ENCODE measurements at places on chromosomes 7 and 10. TPM values are rescaled to one million over a fixed set of nuclear protein-coding genes. Genes with fewer than 3 reads are reported as not detected.

DNA sequence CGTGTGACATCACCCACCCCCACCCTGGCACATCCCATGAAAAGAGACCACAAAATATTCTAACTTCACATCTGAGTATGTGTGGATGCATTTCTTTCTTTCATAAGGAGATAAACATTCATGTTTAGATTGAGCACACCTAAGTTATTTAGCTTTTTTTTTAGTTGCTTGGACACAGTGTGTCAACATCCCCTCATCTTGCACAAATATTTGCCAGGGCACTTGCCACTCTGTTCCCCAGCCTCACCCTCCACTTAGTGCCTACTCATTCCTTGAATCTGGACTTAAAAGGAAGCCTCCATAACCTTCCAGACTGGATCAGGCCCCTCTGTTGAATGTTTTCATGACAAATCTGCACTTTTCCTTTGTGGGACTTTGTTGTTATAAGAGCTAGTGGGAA is 338.9 kb upstream of the IGFBP3 start:
- DNase-seq = no peak

GRCh38 chr7:98816967-98817710 is 52.7 kb downstream of the TMEM130 start:
- no peak for DNase-seq

DNA sequence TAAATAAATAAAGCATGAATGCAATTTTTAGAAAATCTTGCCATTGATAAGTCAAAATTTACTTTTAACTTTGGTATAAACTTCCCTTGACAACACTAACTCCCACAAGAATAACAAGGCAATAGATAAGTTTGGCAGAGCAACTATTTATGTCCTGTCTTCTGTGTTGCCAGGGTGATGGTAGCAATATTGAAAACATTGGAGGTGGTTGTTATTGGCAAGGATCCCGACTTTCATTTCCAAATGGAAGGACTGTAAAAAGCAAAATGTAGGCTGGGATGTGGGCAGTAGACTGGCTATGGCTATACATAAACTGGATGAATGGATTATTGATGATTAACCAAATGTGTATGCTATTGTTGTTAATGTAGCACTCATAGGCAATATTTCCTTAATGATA is 134.9 kb upstream of the CACNA2D1 start:
- no peak for DNase-seq

GRCh38 chr10:113692271-113692670 is 12.6 kb downstream of the CASP7 start:
- DNase-seq = no peak

DNA sequence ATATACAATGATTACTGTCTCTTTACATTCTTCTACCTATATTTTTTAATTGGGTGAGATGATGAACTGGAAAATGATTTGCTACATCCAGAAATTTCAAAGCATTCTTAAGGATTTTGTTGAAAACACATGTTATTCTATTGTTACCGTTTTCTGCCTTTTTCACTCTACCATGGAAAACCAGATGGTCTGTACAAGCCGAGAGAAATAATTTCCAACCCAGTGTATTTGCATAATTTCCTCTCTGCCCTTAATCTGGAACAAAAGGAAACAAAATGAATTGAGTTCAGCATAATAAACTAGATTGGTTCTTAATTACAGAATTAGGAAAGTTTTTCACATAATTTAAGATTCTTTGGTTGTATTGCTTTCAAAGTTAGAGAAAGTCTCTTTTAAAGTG is 211.2 kb downstream of the CACNB2 start:
- no peak for DNase-seq

DNA sequence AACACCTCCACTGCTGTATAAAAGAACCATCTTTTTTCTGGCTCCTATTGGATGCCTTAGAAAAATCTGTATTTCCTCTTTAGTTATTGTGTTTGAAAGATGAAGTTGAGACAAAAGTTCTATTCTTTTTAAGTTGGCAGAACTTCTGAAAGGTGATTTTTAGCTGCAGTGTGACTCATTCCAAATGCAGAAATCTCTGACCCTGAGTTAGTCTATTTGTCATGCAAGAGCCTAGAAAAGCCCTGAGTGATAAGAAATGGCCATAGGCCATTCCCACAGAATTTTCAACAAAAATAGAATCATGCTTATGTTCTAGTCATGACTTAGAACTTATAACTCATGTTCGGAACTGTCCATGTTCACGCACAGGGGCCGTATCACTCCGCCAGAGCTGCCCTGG is 89.1 kb downstream of the EGFR start:
- DNase-seq = no peak

GRCh38 chr10:132674311-132674710 is 111.6 kb downstream of the NKX6-2 start:
- no peak for DNase-seq

- DNase-seq = no peak
Measured at GRCh38 chr7:79563821-79564522, 110.5 kb upstream of the MAGI2 start.

- DNase-seq = no peak
Measured at GRCh38 chr10:5458949-5459747, 40.2 kb downstream of the CALML5 start.

- DNase-seq = no peak
Measured at GRCh38 chr10:13221572-13221971, 12.6 kb downstream of the UCMA start.

- no peak for DNase-seq
Measured at GRCh38 chr10:32893434-32893833, 64.6 kb downstream of the ITGB1 start.

DNA sequence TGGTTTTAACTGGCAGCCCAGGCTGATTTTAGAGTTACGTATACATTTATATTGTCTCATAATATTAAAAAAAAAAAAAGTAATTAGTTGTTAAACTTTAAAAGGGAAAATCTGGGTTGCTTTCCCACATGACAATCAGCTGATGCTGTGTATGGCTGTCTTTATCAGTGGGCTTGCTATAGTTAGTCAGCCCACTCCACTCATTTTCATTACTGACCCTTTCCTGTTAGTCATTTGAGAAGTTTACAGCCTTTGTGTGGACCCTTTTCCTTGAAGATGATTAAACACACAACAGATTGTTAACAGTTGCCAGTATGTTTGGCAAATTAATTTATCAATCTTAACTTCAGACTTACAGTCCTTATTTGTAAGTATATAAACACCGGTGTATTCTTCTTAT is 164.5 kb upstream of the AGR3 start:
- no peak for DNase-seq

DNA sequence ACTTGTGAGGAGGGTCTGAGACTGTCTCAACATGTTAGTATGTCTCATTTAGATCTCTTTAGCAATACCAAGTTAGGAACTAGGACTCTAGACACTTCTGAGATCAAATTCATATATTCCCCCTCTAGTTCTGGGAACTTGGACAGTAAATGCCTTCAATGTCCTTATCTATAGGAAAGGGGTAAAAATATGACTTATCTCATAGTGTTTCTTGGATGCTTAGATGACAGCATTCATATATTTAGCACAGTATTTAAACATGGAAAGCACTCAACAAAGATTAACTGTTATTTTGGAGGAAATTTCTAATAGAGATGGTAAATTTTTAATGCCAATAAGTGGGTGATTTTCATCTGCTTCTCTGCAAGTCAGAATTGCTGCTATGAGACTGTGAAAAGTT is 154.6 kb downstream of the CTNNA3 start:
- no peak for DNase-seq

- DNase-seq = no peak
Measured at GRCh38 chr7:22715969-22716368, 11.0 kb upstream of the IL6 start.

DNA sequence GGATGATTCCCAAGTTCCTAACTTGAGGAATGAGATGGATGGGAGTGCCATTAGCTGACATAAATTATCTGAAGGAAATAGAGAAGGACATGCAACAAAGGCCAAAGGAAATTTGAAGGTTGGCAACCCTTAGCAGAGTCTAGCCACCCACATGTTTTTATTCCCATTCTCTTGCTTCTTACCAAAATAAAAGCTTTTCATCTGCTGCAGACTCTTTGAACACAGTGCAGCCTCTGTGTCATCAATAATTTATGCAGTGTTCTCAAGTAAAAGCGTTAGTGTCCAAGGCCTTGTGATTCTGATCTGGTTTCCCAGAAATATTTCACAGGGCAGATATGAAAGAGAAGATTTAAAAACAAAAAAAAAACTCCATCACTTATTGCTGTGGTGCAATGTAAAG is 98.5 kb downstream of the ST7 start:
- DNase-seq = no peak

- DNase-seq = no peak
Measured at GRCh38 chr10:28594406-28594805, 61.5 kb downstream of the WAC start.

DNA sequence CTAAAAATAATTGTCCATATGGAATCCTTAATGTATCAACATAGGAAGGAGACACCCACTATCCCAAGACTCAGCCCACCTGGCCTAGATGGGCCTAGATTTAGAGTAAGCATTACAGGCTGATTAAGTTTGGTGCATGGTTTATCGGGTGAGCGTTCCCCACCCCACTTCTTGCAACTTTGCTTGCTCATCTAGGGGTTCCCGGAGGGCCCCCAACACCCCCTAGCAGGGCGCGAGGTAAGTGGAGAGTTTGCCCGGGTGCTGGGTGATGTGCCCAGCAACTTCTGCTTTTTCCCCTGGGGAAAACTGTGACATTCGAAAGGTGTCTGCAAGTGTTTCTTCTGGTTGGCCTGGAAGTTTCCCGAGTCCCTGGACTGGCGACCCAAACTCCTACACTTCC is 31.7 kb downstream of the SKIDA1 start:
- no peak for DNase-seq

DNA sequence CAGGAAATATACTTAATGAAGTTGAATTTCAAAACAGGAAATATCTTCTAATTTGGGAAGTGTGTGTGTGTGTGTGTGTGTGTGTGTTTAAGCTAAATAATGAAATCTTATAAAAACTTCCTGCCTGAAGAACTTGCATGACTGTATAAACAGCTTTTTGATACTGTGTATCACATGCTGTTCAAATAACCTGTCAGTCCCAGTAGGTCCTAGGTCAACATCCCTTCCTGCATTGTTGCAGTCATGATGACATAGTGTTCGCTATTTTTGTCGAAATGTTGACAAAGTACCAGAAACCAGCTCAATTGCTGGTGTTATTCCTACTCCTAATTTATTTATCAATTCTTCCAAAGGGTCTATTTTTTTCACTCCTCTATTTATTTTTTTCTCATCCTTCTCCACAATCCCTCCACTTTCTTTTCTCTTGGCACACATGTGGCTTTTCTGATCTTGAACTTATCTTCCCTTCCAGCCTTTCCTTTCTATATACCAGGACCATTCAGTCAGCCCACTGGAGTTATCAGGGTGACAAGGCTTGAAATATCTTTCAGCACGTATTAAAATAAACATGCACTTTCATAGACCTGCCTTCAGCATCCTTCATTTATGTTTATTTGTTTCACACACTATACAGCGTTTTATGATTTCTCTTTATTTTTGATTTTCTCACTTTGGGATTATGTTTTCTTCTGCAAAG is 115.8 kb downstream of the PLXDC2 start:
- no peak for DNase-seq

GRCh38 chr7:15885678-15886077 is 199.2 kb upstream of the MEOX2 start:
- DNase-seq = no peak

GRCh38 chr10:122338609-122339441 is 35.7 kb upstream of the PLEKHA1 start:
- no peak for DNase-seq

- DNase-seq = no peak
Measured at GRCh38 chr7:96598421-96598820, 111.2 kb downstream of the SEM1 start.

DNA sequence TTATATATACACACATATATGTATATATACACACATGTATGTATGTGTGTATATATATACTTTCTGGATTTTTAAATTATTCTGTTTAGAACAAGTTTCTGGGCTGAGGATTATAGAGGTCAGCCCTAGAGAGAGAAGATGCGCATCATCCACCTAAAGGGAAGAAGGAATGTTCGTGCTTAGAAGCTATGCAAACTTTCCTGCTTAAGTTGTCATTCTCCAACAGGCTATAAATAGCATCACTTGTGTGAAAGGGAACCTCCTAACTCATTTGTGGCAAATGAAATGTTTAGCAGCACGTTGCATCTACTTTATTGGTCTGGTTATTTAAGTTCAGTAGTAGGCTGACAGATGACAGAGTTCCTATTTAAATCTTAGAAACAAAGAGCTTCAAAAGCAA is 23.9 kb upstream of the TPK1 start:
- no peak for DNase-seq

DNA sequence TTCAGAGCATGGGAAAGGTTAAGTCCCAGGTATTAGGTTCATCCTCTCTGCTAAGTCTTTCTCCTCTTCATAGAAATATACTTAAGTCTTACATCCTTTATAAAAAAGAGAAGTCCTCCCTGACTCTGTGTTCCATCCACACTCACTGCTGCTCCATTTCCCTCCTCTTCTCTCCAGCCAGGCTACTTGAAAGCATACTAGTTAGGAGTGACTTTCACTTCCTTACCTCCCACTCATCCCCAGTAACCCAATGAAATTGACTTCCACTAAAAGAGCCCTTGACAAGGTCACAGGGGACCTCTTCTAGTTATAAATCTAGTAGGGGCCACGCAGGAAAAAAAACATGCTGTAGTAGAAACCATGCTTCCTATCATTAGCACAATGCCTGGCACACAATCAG is 133.1 kb upstream of the AGK start:
- DNase-seq = no peak

- no peak for DNase-seq
Measured at GRCh38 chr7:84362828-84363227, 168.2 kb upstream of the SEMA3A start.

DNA sequence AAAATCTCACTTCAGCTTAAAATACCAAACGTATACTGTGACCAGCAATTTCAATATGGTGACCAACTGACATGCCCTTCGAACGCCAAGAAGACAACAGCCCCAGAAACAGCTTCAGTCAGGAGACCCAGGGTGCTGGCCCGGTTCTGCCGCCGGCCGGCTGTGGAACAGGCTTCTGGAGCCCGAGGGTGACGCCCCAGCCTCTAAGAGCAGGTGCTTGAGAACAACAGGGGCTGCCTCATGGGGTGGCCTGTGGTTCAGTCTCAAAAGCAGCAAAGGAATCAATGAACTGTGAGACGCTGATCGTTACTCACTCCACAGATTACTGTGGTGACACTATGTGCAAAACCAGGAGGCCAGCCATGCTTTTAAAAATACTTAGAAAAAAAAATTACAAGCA is 17.3 kb downstream of the GPER1 start:
- no peak for DNase-seq

DNA sequence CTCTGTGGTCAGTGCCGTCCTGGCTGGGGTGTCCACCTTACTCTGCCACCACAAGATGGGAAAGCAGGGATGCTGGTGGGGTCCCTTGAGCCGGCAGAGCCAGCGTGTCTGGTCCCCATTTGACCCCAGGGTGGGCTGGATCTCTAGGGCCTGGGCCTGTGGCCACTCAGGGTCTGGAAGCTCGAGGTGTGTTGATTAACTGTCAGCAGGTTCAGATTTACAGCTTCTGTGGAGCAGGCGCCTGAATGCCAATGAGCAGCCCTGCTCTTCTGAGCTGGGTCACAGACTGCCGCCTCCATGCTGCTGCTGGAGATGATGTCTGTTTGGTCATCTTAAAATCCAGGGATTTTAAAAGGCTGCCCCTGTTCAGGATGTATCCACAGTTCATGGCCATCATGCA is 11.3 kb upstream of the DPYSL4 start:
- DNase-seq = no peak

The TLX1 gene
- not detected for total RNA-seq

The SAP25 gene
- not detected for total RNA-seq

The HBP1 gene
- total RNA-seq = 26.8 TPM

The CEP41 gene
- 20.4 TPM for total RNA-seq

The GNGT1 gene
- not detected for total RNA-seq

The ABCB4 gene
- total RNA-seq = 0.69 TPM

The NXPH1 gene
- not detected for total RNA-seq

The UPK3BL2 gene
- 2.5 TPM for total RNA-seq

The CPEB3 gene
- total RNA-seq = 0.53 TPM

The RBP3 gene
- not detected for total RNA-seq

The VPS37D gene
- total RNA-seq = 1.4 TPM
